ENCODE measurements at places on chromosomes 6 and 20.

DNA sequence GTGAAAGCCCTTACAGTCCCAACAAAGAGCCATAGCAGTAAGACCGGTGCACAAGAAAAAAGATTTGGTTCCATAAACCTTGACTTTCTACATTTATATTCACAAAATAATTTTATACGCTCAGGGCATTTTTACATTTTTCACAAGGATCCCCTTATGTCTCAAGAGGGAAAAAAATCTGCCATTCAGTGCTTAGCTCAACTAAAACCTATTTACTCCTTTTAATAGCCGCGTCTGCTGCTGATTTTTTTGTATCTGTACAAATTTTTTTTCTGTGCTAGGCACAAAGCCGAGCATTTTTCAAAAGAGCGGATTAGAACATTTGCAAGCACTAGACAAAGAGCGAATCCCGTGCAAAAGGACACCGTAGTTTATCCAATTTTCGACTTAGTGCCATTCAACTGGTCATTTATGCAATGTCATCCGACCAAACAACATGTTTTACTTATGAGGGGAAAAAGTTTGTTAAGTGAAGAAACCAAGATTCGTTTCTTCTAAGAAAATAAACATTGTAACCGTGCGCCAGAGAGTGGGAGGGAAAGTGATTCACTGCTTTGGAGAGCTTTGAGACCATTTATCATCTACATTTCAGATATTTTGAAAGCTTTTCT lies 3.7 kb downstream of the TFAP2D start:
- no peak for DNase-seq

DNA sequence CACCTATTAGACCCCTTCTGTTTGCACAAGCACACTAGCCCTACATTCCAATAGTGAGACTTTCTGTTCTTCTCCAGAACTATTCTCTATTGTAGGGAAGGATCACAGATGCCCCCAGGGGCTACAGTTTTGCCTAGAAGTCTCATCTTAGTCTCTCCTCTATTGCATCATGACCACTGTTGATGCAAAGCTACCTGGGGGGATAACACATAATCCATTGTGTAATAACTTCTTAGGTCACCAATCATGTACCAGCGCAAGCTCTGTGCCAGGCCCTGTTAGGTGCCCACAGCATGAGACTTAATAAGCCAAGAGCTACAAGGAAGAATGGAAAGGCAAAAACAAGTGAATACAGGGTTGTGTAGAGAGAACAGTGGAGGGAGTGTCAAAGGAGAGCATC lies 98.1 kb upstream of the TNFAIP3 start:
- no peak for DNase-seq

GRCh38 chr20:49747707-49748524 lies 34.2 kb upstream of the B4GALT5 start:
- DNase-seq = no peak

- DNase-seq = no peak
Measured at GRCh38 chr6:13500264-13500663, 12.9 kb upstream of the GFOD1 start.

- DNase-seq = no peak
Measured at GRCh38 chr6:137518386-137518983, 24.3 kb upstream of the OLIG3 start.

DNA sequence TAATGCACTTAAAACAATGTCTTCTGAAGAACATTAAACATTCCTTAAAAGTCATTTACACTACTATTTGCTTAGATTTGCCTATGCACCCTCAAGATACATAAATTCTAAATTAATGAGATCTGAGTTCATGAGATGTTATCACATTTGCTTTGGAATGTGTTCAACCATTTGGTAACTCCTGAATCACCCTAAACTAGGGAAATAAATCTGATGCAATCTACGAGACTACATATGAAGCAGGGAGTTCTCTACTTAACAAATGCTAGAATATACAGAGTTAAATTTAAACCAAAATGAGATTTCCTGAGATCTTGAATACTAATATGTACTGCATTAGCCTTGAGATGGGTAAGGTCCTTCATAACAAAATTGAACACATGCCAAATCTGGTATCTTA lies 170.1 kb downstream of the CLIC5 start:
- DNase-seq = no peak

GRCh38 chr6:25714765-25715164 lies 39.8 kb upstream of the SLC17A4 start:
- no peak for DNase-seq

DNA sequence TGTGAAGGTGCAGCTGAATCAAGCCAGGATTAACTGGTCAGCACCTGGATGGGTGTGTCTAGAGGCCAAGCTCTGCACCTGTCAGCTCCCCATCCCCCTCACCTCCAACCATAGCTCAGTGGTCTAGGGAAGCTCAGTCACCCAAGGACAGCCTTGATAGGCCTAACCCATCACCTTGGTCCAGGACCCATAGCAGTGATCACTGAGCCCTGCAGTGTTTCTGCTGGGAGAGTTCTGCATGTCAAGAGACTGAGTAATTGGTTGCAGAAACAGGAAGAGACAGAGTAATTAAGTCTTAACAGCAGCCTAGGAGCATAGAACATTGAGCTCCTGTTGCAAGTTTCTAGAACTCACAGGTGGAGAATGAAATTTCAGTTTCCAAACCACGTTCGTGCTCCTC lies 18.7 kb upstream of the RALGAPB start:
- DNase-seq = no peak

GRCh38 chr20:60960500-60960899 lies 291.6 kb upstream of the CDH4 start:
- DNase-seq = no peak

Data from iPS DF 6.9 (cell line).